ENCODE measurements at places on chromosomes 11 and 22.

- no peak for DNase-seq
Observed at GRCh38 chr22:37044634-37045625, 6.6 kb upstream of the KCTD17 start.

DNA sequence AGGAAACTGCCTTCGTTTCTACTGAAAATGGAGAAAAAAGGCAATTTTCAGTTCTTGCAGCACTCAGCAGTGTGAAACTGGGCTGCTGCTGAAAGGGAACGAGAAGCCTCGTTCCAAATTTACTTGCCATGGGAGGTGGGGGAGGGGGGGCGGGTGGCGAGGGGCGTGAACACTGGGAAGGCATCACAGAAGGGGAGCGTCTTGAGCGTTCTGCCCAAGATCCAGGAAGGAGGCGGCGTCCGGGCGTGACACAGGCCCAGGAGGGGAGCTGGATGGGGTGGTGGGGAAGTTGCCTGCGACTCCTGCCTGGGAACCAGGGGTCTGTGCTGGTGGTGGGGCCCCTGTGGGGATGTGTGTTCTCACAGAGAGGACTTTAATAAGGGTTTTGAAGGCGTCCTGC, 213.5 kb downstream of the CTTN start:
- DNase-seq = no peak

DNA sequence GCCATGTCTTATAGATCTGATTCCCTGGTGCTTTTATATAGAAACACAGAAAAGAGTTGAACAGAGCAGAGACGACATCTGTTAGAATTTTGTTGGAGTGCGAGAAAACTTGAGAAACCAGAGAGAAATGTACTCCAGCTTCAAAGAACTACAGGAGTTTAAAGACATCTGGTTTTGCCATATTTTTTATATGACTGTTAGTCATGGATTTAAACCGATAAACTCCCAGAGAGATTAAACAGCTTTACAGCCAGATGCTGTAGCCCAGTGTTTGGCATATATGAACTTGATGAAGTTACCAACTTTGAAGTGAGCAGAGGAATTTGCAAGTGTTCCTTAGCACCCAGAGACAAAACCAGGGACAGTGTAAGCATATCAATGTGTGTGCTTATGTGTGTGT, 1083.1 kb downstream of the LRRC4C start:
- peak; percentile 33 for DNase-seq

DNA sequence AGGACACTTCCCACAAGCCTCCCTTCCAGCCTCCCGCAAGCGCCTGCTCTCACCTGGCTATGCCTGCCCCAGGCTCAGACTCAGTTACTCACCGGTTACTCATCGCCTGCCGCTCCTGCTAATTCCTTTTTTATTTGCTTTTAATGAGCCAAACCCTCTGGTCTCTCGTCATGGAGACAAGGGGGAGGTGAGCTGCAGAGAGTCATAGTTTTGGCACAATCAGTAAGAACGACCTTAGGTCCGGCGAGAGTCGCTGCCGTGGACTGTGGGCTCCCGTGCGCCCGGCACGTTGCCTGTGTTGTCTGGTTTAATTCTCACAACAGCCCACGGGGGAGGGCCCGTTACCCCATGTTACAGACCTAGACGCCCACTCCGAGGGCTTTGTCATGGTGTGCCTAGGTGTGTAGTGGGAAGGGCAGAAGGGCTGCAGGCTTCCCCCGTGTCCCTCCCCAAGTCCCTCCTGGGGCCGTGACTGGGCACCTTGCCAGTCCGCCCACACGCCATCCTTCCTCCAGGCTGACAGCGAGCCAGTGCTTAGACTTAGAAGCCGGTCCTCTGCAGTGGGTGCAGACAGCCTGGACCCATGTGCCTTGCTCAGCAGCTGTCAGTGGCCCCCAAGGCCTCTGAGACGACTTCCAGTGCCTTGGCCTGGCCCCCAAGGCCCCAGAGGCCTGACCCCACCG, 42.2 kb downstream of the WNT7B start:
- peak; percentile 50 for DNase-seq
